ENCODE measurements at places on chromosomes 3 and 15.

DNA sequence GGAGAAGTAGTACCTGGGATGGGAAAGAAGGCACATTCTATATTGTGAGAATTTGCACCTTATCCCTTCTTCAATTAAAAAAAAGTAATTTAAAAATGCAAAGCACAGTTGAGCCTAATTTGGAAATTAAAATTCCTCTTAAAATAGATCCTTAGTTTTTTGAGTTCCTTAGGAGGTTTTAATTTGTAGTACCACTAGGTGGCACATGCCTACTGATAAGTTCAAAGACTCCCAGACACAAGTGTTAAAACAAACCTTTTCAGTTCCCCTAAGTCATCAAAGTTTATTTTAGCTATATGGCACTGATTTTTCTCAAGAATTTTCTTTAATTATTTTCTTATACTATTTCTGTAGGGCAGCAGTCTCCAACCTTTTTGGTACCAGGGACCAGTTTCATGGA lies 127.6 kb upstream of the AZI2 start:
- DNase-seq, result peak; percentile 23

DNA sequence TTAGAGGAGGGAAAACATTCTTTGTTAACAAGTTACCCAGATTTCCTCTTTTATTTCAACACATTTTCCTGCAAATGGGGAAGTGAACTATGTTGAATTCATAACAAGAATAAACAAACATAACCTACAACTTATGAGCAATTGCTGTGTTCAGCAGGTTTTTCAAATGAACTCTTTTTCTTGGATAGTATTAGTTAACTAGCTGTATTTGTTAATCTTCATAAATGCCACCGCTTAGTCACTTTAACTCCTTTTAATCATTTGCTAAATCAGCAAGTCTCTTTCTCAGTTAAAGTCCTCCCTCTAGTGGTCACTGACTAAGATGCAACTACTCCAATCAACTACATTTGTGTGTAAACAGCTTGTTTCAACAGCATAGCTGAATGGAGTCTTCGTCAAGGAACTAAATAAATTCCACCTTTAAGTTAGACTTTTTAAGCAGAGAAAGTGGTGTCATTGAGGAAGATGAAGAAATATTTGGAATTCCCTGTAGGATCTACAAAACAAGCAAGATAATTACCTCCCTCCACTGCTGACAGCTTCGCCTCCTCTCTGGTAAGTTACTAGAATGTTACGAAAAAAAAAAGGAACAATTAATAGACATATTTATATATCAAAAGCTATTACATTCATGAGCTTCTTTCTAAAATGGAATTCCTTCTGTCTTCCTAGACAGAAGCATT lies 1122.0 kb downstream of the ROBO1 start:
- DNase-seq, result no peak

GRCh38 chr15:80447077-80447476 lies 42.9 kb downstream of the ARNT2 start:
- no peak for DNase-seq

- no peak for DNase-seq
Observed at GRCh38 chr3:53941184-53941583, 49.5 kb upstream of the SELENOK start.

DNA sequence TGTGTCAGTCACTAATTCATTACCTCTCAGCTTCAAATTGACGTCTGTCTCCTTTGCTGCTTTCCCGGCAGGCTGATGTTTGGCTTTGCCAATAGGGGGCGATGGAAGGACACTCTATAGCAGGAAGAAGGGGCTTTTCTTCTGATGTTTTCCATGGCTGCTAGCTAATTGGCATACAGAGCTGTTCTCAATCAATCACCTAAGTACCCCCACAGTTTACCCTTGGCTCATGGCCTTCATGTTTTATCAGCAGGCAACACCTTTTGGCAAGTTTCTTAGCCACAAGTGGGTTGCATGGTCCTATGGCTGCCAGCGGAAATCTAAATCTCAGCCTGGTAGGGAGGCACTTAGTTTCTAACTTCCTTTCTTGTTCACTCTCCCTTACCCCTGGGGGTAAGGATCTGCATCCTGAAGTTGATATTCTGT lies 45.0 kb downstream of the ESYT3 start:
- DNase-seq, result no peak

DNA sequence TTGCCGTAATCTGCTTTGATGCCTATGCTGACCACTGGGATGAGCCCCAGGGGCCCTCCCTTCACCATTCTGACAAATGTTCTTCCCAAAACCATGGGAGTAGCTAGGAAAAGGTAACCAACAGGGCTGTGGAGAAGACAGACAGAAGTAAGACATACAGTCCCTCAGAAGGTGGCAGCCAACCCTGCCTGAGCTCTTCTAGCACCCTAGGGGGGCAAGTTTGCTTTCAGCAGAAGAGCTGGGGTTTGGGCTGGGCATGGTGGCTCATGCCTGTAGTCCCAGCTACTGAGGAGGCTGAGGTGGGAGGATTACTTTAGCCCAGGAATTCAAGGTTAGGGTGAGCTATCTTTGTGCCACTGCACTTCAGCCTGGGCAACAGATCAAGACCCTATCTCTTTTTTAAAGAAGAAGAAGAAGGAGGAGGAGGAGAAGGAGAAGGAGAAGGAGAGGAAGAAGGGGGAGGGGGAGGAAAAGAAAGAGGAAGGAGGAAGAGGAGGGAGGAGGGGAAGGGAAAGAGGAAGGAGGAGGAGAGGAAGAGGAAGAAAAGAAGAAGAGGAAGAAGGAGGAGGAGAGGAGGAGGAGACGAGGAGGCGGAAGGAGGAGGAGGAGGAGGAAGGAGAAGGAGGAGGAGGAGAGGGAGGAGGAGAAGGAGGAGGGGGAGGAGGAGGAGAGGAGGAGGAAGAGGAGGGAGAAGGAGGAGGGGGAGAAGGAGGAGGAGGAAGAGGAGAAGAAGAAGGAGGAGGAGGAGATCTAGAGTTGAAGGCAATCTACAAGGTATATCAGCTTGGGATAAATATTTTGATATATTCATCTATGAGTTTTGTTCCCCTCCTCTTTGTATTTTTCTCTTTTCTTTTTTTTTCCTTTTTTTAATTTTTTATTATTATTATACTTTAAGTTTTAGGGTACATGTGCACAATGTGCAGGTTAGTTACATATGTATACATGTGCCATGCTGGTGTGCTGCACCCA lies 44.9 kb upstream of the ABHD2 start:
- DNase-seq, result no peak

GRCh38 chr15:101675015-101675414 lies 22.8 kb upstream of the TM2D3 start:
- no peak for DNase-seq

DNA sequence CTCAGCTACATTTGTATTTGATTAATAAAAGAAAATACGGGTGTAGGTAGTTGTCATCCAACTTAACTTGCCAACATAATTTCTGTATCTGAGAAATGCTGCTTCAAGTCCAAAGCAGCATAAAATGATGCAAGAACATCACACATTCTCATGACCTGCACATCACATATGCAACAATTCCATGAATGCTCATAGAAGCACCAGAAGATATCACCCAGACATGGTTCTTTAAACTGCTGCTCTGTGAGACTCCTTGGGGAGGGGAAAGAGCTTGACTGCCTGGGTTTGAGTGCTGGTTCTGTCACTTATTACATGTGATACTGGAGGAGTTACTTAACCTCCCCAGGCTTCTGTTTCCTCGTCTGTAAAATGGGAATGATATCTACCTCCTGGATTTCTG lies 39.4 kb downstream of the CHST14 start:
- no peak for DNase-seq

DNA sequence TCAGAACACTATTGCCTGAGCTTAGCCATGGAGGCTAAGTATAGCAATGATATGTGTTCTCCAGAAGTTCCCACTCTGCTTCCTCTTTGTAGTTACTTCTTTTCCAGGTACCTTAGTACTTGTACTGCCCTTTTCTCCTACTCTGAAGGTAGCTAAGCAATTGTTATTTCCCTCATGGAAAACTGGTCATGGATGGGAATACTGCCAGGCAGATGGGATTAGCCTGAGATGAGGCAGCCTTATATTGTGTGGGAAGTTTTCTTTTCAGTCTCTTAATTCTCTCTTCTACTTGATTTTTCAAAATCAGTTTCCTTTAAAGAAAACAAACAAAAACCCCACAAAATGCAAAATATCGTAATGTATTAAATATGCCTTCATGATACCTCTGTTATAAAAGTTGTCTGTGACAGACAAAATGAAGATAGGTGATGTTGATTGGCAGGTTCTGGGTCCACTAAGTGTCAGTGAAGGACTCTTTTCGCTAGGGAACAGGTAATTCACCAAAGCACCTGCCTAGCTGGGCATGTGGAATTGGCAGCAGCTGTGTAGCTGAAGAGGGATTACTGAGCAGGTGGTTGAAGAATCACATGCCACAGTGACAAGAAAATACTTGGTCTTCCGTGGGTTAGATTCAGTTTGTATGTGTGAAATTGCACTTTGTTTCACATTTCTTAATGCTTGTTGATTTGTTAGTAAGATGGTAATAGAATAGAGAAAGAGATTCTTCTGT lies 4.1 kb downstream of the ZNF609 start:
- peak; percentile 19 for DNase-seq

GRCh38 chr3:182631183-182632076 lies 161.9 kb upstream of the ATP11B start:
- no peak for DNase-seq

DNA sequence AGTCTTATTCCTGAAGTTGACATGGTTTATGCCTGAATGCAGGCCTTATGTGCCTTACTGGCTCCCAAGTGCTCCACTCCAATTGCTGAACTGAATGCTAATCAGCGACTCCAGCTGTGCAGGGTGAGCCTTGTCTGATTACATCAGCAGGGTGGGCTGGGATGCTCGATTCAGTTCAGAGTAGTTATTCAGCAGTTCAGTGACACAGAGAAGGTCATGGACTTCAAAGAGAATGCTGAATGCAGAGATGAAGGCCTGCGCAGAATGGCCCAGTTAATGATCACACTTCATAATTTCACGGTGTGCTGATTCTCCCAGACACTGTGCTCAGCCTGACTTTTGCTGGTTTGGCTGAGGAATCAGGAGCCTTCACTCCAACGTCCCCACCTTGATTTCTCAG lies 63.6 kb downstream of the CLDN1 start:
- DNase-seq, result no peak

DNA sequence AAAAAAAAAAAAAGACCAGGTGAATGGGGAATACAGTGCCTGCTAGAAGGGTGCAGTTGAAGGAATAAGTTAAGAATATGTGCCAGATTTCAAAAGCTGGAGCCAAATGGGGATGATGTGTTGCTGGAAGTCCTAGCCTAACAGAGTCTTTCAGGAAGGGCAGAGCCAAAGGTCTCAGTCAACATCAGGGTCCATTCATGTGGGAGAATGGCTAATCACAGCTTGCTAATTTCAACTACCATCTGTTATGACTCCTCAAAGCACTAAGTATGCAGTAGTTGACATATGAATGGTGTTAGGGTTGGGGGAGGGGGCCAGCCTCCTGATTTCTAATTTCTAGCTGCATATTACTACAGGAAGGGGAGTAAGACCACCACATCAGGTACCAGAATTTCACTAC lies 4.4 kb downstream of the ZBTB38 start:
- DNase-seq, result no peak

Data from T-helper 2 cell (primary cell).